ENCODE measurements at places on chromosomes 2 and 18. TPM values are rescaled to one million over a fixed set of nuclear protein-coding genes. Genes with fewer than 3 reads are reported as not detected.

Gene CNDP1
- total RNA-seq = not detected

Gene RAB6C
- total RNA-seq = not detected

Gene TCF7L1
- 2.5 TPM for total RNA-seq

Gene GPR35
- total RNA-seq = 1.5 TPM

Gene CAVIN2
- 1.8 TPM for total RNA-seq

Gene SATB2
- 54.5 TPM for total RNA-seq

Gene OXER1
- not detected for total RNA-seq

Gene MYO5B
- total RNA-seq = 0.36 TPM

Gene DHRS9
- total RNA-seq = not detected

Gene MEIS1
- 15.9 TPM for total RNA-seq

Gene AQP4
- not detected for total RNA-seq

Gene AQP12B
- not detected for total RNA-seq

Gene DSG1
- not detected for total RNA-seq

Gene PLGLB1
- 2.9 TPM for total RNA-seq

Gene EML6
- total RNA-seq = 1.1 TPM

Gene SCN7A
- not detected for total RNA-seq

Gene CRYGD
- total RNA-seq = not detected

Gene STARD6
- not detected for total RNA-seq

Gene LIMS3
- total RNA-seq = 3.2 TPM

Gene CHN1
- total RNA-seq = 33.7 TPM

Gene ALK
- total RNA-seq = under 0.01 TPM

Gene SLC14A1
- total RNA-seq = 136 TPM

Gene TMEM37
- total RNA-seq = 1.1 TPM

Gene LYG1
- total RNA-seq = 0.88 TPM

Gene RIOK3
- total RNA-seq = 98.1 TPM

Gene C18orf32
- total RNA-seq = 16.6 TPM

Gene TMEM87B
- 38.9 TPM for total RNA-seq

Gene THADA
- 38.0 TPM for total RNA-seq

Gene TRIM43
- not detected for total RNA-seq

Gene TWIST2
- 9.4 TPM for total RNA-seq

Gene RFX8
- total RNA-seq = 7.6 TPM

Gene TUBB6
- 425 TPM for total RNA-seq

Gene CNTNAP5
- total RNA-seq = not detected

Gene SFTPB
- total RNA-seq = not detected

Gene DYNAP
- not detected for total RNA-seq

Gene GAD1
- total RNA-seq = 0.36 TPM

Gene SLC4A5
- 2.7 TPM for total RNA-seq

Gene TEX44
- total RNA-seq = not detected

Gene TRIM54
- not detected for total RNA-seq

Gene TXNDC2
- 0.36 TPM for total RNA-seq

Gene SLC30A3
- total RNA-seq = under 0.01 TPM

Gene RGPD4
- not detected for total RNA-seq

Gene POTEF
- 0.29 TPM for total RNA-seq

Gene ZCCHC2
- total RNA-seq = 10.1 TPM

Gene IL1F10
- not detected for total RNA-seq
